ENCODE measurements at places on chromosomes 13 and 19.

DNA sequence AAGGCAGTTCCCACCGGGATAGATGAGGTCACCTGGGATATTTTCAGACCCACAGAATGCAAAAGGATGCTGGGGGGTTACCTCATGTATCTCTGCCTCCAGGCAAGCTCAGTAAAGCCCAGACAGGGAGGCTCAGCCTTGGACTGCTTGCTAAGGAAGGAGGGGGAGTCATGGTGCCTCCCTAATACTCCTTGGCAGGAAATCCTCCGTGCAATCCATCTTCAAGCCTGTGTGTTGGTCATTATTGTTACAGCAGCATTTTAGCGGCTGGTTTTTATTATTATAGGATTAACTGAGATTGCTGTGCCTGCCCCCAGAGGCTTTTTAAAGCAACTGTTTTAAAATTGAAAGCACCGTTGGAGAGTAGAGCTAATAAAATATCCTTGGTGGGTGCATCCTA is 188.5 kb upstream of the UBL3 start:
- no peak for DNase-seq

GRCh38 chr13:94700051-94700535 is 12.3 kb downstream of the SOX21 start:
- DNase-seq: no peak

DNA sequence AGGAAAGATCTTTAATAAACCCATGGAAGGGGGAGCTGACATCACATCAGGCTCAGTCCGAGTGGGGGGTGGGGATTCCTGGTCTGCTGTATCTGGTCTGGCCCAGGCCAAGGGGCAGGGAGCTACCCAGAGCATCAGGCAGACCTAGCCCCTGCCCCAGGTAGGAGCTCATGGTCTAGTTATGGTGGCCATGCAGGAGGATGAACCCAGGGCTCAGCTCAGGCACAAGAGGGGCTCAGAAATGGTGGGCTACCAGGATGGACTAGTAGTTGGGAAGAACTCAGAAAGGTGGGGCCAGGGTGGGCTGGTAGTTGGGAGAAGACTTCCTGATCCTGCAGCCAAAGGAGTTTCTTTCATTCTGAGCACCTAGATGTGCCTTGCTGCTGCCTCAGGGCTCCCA is 14.3 kb downstream of the VSTM2B start:
- DNase-seq: no peak

GRCh38 chr13:46894568-46894967 is 2.3 kb downstream of the HTR2A start:
- no peak for DNase-seq

GRCh38 chr13:46571909-46572595 is 19.1 kb downstream of the LRCH1 start:
- DNase-seq: no peak

- no peak for DNase-seq
These were observed 1108.8 kb upstream of the PCDH20 start for GRCh38 chr13:62524498-62524897.

DNA sequence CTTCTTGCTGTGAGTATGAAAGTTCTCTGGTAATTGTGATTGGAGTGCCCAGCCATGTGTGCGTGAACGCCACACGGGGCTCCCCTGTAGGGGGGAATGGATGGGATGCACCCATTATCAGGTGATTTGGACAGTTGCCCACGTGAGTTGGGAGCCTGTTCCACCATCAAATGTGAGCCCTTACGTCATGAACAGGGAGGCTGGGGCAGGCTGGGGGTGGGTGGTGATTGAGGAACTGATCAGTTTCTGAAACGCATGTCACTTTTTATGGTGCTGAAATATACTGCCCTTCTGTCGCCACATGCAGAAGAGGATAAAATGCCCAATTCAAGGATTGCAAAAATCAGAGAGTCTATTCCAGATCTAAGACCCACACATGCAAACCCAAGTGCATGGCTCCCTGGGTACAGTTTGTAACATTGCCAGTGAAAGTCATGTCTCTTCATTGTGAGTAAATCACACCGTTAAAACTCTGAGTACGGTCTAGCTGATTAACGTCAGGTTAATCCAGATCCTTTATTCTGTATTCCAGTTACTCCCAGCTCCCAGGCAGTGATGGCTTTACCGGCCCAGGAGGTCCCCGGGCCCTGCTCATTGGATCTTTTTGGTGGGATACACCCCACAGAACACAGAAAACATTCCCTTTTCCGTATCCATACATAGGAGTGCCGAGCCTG is 90.2 kb downstream of the RAB20 start:
- DNase-seq: no peak

DNA sequence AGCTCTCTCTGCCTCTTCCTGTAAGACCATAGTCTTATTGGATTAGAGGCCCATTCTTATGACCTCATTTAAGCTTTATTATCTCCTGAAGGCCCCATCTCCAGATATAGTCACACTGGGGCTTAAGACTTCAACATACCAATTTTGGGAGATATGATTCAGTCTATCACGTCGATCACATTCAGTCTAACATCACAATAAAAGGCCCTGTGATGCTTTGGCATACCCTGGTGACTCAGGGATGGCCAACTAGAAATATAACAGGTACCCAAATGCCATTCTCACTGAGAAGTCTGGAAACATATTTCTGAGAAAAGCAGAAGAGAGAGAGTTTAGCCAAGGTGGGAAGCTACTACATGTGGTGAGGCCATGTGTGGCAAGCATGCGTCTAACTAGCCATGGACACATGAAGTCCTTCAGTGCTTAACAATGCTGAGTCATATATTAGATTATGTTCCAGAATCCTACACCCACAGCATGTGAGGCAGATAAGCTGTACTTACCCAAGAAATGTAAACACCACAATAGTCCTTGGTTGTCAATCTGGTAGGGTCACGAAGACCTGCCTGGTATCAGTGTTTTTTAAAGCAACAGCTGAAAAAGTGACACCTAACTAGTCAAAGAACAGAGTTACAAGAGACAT is 485.1 kb downstream of the FOXO1 start:
- DNase-seq: no peak

GRCh38 chr19:35860436-35860817 is 3.7 kb downstream of the KIRREL2 start:
- no peak for DNase-seq

DNA sequence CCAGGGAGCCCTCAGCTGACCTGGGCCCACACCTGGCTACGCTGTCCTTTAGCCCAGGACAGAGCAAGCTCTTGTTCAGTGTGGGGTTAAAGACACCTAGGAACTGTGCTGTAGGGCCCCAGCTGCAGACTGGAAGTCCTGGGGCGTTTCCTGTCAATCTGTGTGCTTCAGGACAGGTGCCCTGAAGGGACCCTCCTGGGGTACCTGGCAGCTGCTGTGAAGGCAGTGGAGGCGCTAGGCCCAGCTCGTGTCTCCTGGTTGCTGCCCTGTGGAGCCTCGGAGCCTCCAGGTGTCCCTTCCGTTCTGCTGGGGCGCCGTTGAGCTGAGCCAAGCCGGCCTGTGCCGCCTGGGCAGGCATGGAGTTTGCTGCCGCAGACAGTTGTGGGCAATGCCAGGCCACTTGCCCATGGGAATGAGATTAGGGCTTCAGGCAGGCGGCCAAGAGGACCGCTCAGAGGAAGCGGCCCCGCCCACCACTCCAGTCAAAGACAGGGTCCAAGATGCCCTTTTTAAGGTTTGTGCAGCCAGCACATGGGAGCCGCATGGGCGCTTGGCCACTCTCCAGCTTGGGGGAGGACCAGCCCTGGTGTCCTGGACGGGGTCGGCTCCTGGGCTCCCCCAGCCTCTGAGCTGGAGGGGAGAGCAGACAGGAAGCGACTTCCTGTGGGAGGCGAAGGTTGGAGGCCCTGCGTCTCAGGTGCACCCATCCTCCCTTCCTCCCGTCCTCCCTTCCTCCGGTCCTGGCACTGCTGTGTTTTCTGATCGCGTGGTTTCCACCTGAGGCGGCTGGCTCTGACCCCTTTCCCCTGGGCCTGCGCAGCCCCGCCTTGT is 4.0 kb downstream of the PTBP1 start:
- no peak for DNase-seq

GRCh38 chr19:34254698-34255432 is 511 bp downstream of the GARRE1 start:
- DNase-seq: no peak

- peak; percentile 67 for DNase-seq
These were observed at the start of gene N4BP2L1 for GRCh38 chr13:32427852-32428580. Gene N4BP2L1 (minus strand): TSS chr13:32428130. CDS start chr13:32428082, 48 bp downstream.

DNA sequence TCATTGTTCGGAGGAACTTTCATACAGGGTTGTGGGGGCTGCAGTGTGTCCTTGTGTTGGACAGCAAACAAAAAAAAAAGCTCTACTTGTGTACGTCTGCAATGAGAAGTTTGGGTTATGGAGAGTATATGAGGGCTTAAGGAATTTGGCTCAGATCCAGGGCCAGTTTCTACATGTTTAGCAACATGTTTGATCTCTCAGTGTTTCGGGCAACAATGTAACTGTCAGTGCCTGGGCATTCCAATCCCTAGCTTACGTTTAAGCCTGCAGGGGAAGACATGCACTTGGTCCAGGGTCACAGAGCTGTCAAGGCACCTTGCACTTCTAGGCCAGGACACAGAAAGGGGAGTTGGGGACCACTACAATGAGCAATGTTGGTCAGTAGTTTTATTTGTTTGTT is 13.9 kb downstream of the ZNF543 start:
- DNase-seq: no peak

DNA sequence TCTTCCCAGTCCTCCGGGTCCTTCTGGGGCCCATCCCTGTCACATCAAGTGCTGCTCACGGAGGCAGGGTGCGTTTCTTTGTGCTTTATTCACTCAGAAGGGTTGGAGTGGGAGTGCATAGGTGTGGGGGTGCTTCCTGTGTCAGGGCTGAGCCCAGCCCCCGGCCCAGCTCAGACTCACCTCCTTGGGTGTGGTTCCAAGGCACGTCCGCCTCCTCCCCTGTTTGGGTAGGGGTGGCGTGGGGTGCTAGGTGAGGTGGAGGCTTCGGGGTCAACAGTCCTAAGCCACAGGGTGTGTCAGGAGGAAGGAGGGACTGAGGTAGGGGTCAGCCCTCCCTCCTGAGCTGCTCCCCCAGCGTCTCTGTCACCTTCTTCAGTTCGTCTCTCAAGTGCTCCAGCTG is 3.1 kb downstream of the CCER2 start:
- DNase-seq: peak; percentile 43

GRCh38 chr13:111227405-111227804 is 93.0 kb upstream of the TEX29 start:
- no peak for DNase-seq

DNA sequence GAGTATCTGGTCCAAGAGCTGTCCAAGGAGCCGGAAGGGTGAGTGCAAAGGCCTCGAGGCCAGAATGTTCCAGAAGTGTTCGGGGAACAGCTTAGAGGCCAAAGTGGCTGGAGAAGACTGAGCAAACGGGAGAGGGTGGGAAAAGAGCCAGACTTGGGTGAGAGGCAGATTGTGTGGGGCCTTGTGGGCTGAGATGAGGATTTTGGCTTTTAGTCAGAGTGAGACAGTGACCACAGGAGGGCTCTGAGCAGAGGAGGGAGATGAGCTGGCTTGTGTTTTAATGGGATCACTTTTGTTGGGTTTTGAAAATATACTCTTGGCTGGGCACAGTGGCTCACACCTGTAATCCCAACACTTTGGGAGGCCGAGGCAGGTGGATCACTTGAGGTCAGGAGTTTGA is 5.6 kb downstream of the NANOS2 start:
- DNase-seq: no peak

DNA sequence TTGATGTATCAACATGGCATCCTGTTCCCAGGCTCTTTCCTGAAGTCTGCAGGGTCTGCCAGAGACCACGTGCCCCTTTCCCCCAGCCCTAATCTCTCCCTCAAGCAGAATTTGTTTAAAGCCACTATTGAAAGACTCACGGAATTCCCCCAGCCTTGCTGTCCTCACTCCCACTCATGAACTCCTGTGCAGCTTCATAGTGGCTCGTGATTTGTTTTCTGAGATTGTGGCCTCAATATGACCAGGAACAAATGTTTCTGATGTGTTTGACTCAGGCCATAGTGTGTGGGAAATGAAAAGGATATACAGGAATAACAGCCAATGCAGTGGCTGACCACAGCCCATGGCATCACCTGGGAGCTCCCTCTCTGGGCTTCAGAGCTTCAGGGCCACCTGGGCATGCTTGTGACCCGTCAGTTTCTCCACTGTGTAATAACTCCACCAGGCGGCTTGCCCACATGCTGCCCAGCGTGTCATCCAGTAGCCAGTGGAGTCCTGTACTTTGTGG is 8.1 kb upstream of the SERPINE3 start:
- DNase-seq: no peak

DNA sequence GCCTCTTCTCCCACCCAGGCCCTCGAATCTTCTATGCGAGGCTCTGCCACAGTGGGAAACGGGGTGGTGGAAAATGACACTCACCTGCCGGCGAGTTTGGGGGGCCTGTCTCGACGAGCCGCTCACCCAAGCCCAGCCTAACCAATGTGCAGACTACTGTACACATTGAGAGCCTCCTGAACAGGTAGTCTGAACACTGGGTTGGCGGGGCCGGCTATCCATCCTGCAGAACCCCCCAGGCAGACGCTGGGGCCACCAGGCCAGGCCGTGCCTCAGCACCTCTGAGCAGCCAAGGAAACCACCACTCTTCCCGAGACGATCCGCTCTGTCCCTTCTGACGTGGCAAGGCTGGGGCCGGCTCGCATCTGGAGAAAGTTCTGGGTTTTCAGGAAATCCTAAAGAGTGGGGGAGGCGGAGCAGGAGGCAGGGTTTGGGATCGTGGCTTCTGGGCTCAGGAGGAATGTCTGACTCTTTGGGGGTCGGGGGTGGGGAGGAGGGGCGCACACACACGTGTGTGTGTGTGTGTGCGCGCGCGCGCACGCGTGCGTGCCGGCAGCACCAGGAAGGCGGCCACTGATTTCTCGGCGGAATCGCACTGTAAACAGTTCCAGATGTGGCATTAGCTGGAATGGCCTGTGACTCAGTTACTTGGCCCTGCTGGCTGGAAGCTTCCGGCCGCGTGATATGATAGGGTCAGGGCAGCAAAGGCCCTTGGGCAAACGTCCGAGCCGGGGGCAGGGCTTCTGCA is 18.5 kb downstream of the TMED1 start:
- DNase-seq: no peak

DNA sequence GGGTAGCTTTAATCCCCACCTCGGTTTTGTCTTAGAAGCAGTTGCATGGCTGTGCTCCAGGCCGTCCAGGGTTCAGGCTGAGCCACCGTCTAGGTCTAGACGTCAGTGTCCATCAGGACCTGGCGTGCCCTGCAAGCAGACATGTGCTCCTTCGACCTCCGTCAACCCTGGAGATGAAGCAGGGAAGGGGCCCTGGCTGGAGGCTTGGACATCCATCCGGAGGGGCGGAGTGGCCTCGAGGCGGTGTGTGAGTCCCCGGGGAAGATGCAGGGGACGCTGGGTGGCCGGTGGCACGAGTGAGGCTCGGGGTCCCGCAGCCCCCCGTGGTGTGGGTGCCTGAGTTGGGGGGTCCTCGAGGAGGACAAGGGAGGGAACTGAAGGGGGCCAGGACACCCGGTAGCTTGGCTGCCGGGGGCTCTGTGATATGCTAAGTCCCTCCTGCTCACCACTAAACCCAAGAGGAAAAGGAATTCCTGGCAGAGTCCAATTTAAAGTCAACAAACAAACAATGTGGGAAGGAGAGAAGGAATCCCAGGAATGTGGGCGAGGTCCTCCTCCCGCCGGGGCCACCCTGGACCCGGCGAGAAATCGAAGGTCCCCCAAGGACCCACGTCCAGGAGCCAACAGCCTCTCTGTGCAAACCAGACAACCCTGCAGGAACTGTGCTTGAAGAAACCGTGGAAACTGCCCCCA is 14.9 kb upstream of the PTBP1 start:
- DNase-seq: no peak

GRCh38 chr19:17579661-17580244 is 24.3 kb downstream of the COLGALT1 start:
- DNase-seq: no peak

- DNase-seq: no peak
These were observed 5.3 kb downstream of the ABCA7 start for GRCh38 chr19:1045247-1045603.

- DNase-seq: no peak
These were observed 8.6 kb upstream of the EPN1 start for GRCh38 chr19:55666343-55667005.
